ENCODE measurements at places on chromosomes 16 and 17.

- no peak for DNase-seq
Measured at GRCh38 chr17:48795444-48796162, 21.4 kb downstream of the TTLL6 start.

GRCh38 chr17:28193241-28193640 lies 125.8 kb upstream of the TMEM97 start:
- DNase-seq, result peak; percentile 7

- DNase-seq, result no peak
Measured at GRCh38 chr17:66963909-66964771, at the start of gene CACNG4. Gene CACNG4 (plus strand): TSS chr17:66964707. CDS start chr17:66964912, 205 bp downstream.

GRCh38 chr17:54029986-54030385 lies 207.3 kb downstream of the KIF2B start:
- DNase-seq, result no peak

DNA sequence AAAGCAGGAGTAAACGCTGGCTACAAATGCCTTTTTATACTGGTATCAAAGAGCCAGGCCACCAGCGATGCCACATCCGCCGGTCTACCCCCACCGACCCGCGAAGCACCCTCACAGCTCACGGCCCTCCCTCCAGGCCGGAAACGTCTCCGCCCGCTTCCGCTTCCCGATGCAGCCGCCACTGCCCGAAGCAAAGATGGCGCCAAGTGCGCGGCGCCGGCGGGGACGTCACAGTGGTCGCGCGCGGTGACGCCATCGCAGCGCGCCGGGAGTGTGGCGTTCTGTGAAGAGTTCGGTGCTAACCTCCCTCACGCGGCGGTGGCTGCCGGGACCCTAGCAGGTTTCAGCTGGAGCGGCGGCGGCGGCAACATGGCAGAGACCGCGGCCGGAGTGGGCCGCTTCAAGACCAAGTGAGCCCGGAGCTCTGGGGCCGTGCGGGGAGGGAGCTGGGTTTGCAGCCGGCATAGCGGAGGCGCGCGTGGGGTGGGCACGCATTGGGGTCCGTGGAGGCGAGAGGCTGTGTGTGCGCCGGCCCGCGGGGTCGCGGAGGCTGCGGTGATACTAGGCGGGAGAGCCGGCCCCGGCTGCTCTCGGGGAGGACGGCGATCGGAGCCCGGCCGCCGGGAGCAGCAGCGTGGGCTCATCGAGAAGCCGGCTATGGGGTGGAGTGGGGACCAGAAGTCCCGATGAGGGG lies at the start of gene TBL3:
Gene TBL3, plus strand, starts transcription at position 258 of the 694 bp plus-strand sequence. Its CDS starts 112 bp downstream, at position 370.
- peak; percentile 97 for DNase-seq

DNA sequence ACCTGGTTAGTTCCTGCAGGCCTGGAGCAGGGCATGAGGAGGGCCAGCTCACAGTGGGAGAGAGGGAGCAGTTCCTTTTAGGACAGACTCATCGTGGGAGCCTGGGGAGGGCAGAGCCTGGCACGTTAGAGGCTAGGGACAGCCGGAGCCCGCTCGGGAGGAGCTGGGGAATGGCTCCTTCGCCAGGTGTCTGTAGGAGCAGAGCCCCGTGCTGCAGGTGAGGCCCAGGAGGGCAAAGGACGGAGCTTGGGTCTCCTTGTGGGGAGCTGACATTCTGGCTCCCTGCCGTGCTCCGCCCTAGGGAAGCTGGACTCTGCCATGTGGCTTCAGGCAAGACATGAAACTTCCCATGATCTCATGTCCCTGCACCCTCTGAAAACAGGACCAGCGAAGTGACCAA lies 18.7 kb upstream of the MTSS2 start:
- no peak for DNase-seq

DNA sequence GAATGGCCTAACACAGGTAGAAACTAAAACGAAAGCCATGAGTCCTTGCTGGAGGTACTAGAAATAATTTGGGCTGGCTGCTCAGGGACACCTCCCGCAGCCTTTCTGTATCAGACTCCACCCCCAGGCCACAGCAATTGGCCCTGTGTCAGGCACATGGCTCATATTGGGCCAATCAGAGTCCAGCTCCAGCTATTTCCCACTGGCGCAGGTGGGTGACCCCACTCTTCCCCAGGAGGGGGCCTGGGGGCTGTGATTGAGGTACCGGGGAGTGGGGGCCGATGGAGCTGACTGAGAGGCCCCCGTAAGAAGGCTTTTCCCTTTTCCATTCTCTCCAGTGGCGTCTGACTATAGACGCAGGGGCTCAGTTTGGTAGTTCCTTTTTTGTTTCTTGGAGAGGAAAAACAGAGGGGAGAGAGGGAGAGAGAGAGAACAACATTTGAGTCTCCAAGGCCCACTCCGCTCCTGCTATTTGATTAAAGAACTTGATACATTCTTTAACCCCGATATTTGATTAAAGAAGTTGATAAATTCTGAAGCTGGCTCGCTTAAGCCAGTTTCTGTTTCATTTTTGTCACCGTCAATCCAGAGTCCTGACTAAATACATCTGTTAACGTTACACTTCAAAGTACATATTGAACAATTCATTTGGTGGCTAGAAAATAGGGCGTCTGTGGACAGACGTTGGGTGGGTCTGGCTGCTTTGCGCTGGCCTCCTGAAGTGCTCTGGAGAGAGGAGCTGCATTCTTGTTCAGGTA lies 26.3 kb downstream of the FOXL1 start:
- DNase-seq, result peak; percentile 62

DNA sequence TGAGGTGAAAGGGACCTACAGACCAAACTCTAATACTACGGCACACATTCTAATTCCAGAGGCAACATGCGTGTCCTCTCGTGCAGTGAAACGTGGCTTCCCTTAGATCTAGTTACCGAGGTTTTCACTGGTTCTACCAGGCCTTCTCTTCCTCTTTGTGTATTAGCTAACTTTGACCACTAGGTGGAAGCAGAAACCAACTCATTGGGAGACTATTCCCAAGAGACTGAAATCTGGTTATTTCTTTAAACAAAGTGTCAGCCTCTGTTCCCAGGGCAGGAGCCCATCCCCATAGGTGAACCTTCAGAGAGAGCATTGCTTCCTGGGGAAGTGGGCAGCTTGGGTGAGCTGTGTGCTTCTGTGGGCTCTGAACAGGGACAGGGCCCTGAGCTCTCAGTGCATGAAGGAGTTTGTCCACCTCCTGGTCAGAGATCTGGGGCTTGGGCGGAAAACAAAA lies 19.7 kb upstream of the RCVRN start:
- DNase-seq, result peak; percentile 55
